Neuronal stem cell (in vitro differentiated cells): ENCODE measurements at places on chromosomes 12 and 14.

DNA sequence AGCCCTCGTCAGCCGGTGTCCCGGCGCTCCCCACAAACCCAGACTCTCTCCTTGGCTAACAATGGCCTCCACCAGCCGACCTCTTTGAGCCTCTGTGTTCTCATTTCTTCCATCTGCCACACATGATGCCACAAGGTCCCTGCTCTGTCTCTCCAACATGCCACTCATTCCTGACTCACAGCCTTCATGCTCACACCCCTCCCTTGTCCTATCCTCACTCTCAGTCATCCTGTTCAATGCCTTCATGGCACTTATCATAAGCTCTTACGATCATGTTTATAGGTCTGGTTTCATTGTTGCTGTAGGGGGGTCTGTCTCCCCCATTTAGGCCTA is 9.6 kb upstream of the SERPINA11 start:
- DNase-seq: no peak

- no peak for DNase-seq
These were observed 24.8 kb upstream of the NUBPL start for GRCh38 chr14:31536201-31536960.

DNA sequence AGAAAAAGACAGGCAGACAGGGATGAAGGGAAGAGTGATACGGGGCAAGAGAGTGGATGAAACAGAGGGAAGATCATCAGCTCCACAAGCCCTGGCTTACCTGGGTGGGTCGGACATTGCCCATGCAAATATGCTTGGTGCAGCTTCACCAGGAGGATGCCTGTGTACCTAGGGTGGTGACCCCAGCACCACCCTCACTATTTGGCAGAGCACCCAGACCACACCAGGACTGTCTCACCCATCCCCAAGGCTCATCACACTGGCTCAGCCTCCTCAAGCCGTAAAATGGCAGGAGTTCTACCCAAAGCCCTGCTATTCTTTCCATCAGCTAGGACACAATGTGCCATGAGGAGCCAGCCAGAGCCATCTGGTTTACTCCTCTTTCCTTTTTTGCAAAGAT is 3.0 kb downstream of the GALNT8 start:
- DNase-seq: no peak

GRCh38 chr12:65918021-65918420 is 93.7 kb downstream of the HMGA2 start:
- no peak for DNase-seq

DNA sequence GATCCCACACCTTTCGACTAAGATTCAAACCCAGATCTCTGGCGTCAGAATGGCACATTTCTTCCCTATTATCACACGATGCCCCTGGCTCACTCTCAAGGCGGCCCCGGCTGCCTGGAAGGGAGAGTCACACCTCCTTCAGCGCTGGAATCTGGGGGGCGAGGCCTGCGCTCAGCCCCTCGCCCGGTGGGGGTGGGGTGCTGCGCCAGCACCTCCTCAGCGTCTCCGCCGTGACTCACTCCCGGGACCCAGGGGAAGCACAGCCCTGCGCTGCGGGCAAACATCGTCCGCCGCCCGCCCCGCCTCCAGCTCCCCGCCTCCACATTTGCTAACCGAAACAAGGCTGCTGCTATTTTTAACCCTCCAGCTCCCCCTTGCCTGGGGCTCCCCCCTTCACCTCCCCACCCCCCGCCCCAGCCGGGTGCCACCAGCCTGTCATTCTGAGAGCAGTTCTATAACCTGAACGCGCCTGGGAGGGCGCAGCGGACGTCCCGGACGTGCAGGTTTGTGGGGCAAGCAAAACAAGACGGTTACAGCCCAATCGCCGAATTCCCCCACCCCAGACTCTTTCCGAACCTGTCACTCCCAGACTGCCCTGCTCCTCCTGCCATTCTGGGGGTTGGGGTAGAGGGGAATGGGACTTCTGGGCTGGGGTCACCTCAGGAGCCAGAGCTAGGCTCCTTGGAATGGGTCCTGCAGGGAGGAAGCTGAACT is 6.7 kb downstream of the HDAC7 start:
- DNase-seq: peak; percentile 75

- no peak for DNase-seq
These were observed 268.6 kb upstream of the PWP1 start for GRCh38 chr12:107417004-107417403.

- no peak for DNase-seq
These were observed 125.1 kb downstream of the GPR65 start for GRCh38 chr14:88130057-88130432.

DNA sequence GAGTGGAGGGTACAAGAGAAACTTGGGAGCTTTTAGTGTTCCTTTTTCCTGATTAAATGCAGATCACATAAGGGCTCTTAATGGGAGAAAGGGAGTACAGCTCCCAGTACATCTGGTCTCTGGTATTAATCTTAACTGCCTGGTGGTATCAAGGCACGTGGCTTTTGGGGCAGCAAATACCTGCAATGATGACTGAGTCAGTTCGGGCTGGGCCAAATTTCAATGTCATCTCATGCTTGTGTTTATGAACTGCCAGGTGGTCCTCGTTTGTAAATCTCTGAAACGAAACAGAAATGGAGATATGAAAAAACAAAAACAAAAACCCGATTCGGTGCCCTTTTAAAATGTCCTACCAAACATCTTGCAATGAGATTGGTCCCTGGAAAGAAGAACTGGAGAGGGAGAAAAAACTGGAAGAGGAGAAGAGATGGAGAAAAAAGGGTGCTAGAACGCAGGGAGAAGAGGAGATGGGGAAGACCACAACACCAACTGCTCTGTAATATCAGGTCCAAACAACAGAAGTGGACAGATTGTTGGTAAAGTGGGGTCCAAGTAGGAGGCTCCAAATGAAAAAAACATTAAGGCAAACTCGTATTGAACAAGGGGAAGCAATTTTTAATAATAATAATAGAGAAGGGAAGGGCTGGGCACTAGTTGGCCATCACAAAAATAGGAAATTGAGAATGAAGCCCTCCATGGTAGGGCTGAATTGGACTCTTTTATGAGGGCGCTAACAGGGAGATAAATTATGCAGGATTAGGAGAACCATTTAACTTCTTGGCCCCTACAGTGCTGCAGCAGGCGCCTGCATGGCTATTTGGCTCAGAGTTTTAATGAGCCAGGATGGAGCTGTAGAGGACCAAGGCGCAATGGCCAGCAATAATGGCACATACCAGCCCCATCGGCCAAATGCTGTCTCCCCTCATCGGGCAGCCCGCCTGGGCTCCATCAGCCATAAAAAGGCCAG is 45.4 kb upstream of the NPFF start:
- no peak for DNase-seq

GRCh38 chr12:108131035-108131434 is 1.9 kb downstream of the WSCD2 start:
- DNase-seq: no peak

DNA sequence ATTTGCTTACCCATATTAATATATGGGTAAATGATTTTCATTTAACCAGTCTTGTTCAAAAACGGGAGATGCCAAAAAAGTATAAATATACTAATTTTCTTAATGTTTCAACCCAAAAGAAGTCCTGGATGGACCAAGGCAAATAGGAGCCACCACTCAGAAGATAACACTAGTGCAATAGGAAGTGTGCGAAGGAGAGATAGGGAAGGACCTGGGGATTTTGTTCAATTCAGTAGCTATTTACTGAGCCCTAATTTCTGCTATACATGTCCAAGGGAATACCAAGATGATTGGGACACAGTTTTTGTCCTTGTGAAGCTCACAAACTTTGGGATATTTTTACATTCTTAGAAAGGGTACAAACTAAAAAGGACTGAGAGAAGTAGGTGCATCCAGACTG is 1.5 kb downstream of the CMAS start:
- no peak for DNase-seq

GRCh38 chr14:20803223-20803622 is 579 bp upstream of the RNASE1 start:
- no peak for DNase-seq

- no peak for DNase-seq
These were observed 90.0 kb upstream of the EIF5 start for GRCh38 chr14:103243764-103244737.

DNA sequence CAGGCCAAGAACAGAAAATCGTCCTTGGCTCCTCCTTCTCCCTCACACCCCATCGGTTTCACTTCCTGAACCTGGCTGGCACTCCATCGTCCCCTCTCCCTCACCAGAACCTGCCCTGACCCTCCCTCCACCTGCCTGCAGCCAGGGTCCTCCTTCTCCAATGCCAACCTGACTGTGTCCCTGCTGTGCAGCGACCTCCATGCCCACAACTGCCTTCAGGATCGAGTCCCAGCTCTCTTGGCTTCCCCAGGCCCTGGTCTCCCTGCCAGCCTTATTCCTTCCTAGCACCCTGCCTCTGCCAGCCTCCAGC is 19.8 kb downstream of the HVCN1 start:
- no peak for DNase-seq

- DNase-seq: no peak
These were observed 57.5 kb downstream of the CCNK start for GRCh38 chr14:99538733-99539132.

GRCh38 chr12:118842866-118843265 is 138.5 kb upstream of the SRRM4 start:
- DNase-seq: no peak

DNA sequence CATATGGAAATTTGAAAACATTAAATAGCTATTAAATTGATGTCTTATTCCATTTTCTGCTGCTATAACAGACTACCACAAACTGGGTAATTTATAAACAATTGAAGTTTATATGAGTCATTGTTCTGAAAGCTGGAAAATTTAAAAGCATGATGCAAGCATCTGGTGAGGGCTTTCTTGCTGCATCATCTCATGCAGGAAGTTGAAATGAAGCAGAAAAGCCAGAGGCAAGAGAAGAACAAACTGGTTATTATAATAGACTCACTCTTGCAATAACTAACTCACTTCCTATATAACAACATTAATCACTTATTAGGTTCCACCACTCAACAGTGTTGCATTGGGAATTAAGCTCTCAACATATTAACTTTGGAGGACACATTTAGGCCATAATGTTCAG is 1277.4 kb downstream of the LRFN5 start:
- DNase-seq: no peak

DNA sequence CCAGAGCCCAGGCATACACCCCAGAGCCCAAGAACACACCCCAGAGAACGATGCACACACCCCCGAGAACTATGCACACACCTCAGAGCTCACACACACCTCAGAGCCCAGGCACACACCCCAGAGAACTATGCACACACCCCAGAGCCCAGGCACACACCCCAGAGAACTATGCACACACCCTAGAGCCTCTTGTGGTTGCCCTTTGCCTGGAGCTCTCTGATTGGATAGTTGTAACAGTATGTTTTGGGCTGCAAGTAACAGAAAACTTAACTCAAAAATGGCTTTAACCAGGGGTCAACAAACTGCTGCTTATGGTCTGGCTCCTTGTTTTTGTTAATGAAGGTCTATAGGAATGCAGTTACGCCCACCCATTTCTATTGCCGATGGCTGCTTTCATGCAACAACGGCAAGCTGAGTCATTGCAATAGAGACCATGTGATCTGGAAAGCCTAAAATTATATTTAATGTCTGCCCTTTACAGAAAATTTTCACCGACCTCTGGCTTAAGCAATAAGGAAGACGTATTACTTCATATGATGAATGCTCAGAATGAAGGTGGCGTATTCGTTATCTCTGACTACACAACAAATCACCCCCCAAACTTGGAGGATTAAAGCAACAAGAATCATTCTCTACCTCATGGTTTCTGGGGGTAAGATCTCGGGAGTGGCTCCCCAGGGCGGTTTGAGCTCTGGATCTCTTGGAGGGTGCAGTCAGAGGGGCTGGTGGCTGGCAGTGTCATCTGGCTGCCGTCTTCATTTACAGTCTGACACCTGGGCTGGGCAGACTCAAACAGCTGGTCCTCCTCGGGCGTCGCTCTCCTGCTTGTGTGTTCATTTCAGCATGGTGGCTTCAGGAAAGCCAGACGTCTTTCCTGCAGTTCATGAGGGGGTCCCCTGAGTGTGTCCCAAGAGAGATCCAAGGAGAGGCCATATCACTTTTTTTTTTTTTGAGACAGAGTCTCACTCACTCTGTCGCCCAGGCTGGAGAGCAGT is 66.3 kb upstream of the NCOR2 start:
- DNase-seq: no peak

DNA sequence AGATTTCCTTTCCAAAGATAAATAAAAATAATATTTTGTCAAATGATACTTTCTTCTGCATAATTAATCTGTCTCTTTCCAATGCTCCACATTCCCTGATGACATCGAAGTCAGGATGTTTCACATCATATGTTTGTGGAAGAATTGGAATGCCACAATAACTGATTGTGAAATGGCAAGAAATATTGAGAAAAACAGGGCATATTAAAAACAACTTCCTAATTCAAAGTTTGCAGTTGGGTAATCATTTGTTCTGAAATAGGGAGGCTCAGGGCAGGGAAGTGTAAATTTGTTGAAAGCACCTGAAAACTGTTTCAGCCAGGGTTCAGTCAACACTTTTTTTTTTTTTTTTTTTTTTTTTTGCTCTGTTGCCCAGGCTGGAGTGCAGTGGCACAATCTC is 50.7 kb downstream of the BCAT1 start:
- DNase-seq: no peak

GRCh38 chr14:65333943-65334687 is 78.4 kb upstream of the FUT8 start:
- DNase-seq: no peak

- DNase-seq: no peak
These were observed 193.1 kb upstream of the FAR2 start for GRCh38 chr12:28955931-28956330.

DNA sequence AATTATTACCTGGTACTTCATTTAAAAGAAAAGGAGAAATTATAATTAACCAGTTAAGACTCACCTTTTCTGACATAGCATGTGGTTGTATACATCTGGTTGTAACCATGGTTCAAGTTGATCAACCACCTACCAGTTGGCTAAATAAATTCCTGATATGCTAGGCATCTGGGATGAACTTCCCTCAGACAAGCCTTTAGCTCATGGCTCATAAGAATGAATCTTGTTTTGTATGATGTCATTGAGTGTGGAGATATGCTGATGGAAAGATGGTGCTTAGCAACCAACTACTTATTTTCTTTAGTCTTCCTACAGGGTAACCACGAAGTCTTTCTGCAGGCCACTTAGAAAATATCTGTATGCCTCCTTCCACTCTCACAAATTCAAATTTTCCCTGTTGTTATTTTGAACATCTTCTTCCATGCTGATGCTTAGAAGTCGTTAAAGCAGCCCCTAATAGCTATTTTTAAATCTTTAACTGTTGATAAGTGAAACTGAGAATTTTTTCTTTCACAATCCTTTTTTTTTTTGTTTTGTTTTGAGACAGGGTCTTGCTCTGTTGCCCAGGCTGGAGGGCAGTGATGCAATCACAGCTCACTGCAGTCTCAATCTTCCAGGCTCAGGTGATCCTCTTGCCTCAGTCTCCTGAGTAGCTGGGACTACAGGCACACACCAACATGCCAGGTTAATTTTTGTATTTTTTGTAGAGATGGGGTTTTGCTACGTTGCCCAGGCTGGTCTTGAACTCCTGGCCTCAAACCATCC is 51.9 kb upstream of the PTHLH start:
- DNase-seq: no peak
